Astrocyte of the hippocampus (primary cell): ENCODE measurements at places on chromosomes 12 and 14.

DNA sequence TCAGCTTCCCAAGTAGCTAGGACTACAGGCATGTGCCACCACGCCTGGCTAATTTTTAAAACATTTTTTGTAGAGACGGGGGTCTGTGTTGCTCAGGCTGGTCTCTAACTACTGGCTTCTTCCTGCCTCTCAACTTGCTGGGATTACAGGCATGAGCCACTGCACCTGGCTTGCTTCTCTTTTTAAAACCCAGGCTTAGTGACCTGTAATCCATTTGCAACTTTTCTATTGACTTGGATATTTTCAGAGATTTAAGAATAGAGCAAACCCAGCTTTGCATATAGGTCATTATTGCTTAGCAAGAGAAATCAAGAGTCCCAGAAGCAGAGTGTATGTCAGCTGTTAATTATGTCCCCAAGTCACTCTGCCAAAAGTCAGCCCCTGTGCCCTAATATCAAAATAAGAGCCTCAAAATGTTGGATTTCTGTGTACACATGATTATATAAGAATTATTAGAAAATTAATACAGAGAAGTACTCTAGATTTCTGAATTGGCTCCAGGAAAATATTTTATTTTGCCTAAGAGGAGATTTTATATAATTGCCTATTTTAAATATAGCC is 24.9 kb downstream of the TCP11L2 start:
- DNase-seq = no peak

- DNase-seq = no peak
Observed at GRCh38 chr12:9870286-9870866, 1.2 kb upstream of the CLEC2B start.

- DNase-seq = no peak
Observed at GRCh38 chr12:132804426-132804861, 24.2 kb downstream of the GOLGA3 start.

- peak; percentile 33 for DNase-seq
Observed at GRCh38 chr12:42982828-42983227, 393.3 kb upstream of the PRICKLE1 start.

- DNase-seq = no peak
Observed at GRCh38 chr12:79156846-79157463, 292.4 kb downstream of the SYT1 start.
